ENCODE measurements at places on chromosomes 13 and 19.

DNA sequence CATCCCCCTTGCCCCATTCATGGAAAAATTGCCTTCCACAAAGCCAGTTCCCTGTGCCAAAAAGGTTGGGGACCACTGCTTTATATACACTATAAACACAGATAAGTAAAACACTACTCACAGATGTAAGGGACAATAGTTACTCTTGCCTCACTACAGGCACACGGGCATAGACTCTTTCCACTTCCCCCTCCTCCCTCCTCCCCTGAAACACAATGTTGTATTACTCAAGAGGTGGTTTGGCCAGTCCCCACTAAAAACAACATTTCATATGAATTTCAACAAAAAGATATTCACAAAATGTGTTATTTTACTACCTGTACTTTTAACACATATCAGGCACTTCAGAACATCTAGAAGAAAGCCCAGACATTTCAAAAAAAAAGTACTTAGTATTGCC, 45.1 kb downstream of the EPSTI1 start:
- DNase-seq, result no peak

GRCh38 chr19:51461723-51462161, 3.5 kb upstream of the SIGLEC8 start:
- no peak for DNase-seq

DNA sequence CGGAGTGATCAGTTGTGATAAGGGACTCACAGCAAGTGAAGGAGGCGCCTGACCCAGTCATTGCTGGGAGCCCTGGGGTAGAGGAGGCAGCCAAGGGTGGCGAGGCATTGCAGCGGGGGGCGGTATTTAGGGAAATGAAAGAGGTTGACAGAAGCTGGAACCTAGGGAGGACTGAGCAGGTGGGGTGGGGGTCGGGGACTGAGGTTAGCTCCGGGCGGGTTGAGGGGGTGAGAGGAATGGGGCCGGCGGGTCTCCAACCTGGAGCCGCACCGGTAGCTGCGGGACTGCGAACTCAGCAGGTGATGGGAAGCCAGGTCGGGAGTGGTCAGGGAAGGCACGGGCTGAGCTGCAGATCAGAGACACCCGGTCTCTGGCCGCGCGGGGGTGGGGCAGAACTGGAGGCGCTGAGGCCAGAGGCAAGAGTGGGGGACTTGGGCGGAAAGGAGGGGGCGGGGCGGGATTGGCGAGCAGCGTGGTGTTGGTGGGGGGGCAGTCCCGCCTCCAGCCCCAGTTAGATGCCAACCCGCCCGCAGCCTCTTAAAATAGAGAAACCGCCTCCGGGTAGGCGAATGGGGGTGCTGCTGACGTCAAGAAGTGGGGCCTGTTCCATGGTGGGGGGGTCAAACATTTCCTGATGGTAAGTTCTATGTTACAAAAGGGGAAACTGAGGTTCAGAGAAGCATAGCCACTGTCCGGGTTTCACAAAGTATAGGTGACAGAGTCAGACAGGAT, 1.5 kb downstream of the MAST3 start:
- DNase-seq, result no peak

DNA sequence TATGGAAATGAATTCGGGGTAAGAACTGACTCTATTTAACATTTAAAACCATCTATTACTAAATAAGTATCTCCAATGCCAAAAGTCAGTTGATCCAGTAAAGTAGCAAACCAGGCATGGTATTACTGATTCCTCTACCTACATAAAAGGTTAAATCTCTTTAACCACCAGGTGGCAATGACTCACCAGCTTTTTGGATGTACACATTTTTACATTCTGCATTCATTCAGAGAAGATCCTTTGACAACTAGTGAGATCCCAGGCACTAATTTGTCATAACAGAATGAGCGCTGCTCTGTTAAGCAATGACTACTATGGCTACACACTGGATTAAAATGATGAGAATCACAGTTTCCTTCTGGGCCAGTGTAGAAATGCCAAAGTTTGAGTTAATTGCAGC, 329.8 kb upstream of the GPC6 start:
- no peak for DNase-seq

GRCh38 chr19:6894313-6894712, 6.9 kb downstream of the ADGRE1 start:
- no peak for DNase-seq

- DNase-seq, result no peak
These were observed 531.7 kb downstream of the SLITRK1 start for GRCh38 chr13:83350569-83350968.

DNA sequence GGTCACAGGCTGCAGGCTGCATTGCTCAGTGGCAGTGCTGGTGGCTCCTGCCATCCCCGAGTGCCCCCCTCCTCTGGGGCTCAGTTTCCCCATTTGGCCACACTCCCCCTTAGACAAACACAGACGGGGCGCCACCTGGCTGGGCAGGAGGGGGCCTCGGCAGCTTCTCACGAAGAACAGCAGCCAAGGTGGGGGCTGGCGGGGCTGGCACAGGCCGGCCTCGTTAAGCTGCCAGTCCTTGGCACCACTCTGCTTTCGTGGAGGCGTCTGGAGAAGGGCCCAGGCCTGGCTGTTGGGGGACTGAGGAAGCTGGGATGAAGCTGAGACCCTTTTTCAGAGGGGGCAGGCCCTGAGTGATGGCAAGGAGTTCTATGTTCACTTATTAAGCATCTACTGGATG, 3.7 kb upstream of the ZNRF4 start:
- DNase-seq, result no peak

GRCh38 chr19:4083677-4084546, 17.2 kb upstream of the ZBTB7A start:
- no peak for DNase-seq

DNA sequence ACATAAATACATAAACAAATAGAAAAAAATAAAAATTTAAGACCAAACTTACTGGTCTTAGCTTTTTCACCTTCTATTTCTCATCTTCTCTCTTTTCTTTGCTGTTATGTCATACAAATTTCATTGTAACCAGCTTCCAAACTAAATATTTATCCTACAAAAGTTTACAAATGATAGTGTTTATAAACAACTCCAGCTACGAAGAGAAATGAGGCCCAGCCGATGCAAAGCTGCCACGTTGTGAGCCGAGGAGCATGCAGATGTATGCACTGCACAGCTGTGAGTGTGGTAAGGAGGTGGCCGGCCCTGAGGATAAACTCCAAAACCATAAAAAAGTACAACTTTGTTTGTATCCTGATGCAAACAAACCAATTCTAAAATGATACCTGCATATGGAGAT, 642.4 kb upstream of the SGCG start:
- no peak for DNase-seq

DNA sequence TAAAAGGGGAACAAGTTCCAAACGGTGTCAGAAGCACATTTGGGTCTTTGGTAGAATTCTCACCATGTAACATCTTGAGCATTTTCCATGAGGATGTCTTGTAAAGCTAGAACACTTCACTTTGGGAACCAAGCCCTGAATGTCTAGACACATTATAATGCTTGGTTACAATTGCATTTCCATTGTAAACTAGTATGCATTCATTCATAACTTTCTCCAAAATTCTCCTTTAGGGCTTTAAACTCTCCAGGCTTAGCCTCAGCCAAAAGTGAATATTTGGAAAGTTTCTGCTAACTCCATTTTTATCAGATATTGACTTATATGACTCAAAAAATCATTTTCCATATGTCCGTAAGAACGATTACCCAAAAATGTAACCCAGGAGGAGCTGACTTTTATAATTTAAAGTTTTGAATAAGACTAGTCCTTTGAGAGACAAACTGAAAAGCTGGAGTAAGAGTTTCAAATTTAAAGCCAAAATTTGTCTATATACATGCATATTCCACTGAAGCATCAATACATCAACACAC, 1170.4 kb downstream of the EFNB2 start:
- DNase-seq, result no peak

DNA sequence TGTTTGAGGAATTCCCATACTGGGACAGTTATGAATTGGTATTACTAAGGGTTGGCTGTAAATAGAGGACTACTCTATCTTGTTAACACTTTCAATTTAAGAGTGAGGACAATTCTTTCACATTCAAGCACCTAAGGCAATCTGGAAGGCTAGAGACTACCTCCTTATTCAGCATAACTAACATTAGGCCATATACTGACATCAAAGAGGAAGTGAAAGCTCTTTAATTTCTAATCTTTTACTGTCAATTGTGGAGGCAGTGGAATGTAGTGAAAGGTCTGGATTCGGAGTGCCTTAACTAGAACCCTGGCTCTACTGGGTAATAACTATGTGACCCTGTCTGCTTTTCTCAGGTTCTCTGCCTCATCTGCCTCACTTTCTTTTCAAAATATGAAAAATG, 134.0 kb downstream of the UFM1 start:
- no peak for DNase-seq

- no peak for DNase-seq
These were observed 83.6 kb upstream of the FARP1 start for GRCh38 chr13:98059276-98059675.

DNA sequence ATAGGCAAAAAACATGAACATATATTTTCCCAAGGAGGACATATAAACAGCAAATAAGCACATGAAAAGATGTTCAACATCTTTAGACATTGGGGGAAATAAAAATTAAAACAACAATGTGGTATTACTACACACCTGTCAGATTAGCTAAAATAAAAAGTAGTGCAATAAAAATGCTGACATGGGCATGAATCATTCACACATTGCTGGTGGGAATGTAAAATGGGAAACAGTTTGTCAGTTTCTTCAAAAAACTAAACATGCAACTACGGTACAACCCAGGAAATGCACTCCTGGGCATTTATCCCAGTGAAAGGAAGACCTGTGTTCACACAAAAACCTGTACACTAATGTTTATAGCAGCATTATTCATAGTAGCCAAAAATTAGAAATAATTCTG, 5.3 kb upstream of the SUCLA2 start:
- DNase-seq, result no peak

GRCh38 chr19:42130254-42130573, 2.0 kb downstream of the POU2F2 start:
- DNase-seq, result no peak

DNA sequence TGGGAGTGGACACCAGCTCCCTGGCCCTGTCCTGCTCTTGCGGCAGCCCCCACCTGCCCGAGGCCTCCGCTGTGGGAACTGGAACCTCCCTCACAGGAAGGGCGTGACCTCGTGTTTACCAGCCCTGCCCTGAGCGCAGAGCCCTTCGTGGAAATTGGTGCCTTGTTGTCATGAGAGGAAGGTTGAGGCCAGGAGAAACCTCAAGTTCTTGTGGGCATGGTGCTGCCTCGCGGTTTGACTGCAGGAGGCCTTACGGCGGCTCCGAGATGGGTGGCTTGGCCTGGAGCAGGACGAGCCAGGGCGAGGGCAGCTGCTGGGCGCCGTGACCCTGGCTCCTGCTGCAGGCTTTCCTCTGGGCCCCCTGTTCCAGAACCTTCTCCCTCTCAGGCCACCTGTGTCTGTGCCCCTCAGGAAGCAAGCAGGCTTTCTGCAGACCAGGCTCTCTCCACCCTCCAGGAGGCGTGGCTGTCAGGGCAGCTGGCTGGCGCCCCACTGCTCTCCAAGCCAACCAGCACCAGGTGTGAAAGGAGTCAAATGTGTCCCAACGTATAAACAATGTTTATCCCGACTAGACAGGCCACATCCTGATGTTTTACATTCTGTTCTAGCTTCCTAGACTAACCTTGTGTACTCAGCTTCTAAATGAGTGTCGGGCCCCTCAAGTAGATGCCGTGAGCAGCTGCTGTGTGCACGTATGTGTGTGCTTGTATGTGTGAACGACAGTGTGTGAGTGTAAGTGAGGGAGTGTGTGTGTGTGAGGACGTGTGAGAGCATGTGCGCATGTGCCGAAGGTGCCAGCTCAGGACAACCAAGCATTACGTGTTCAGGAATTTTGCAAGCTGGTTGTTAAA, 10.4 kb upstream of the RASA3 start:
- no peak for DNase-seq

DNA sequence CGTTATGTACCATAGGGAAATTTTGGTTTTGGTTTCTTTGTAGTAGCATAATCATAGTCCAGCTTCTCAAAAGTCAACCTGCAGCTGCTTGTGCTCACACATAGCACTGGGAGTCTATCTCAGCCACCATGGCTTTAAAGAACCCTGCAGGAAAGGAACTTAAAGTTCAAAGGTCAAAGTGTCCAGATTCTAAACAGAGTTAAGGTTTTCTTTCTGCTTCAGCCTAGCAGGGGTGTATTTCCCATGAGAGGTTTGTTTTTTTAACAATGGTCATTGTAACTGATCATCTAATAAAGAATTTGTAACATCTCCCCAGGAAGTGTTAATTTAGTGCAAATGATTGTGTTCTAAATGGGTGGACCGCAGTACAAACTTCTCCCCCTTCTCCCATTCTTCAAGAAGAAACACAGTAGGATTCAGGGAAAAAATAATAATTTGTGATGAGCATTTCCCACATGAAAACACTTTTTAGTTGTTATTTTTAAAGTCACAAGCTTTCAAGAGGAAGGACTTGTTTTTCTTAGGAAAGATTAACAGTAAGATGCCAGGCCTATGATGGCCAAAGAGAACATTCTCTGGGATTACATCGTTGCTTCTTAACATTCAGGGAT, 168.0 kb downstream of the EFNB2 start:
- no peak for DNase-seq

- no peak for DNase-seq
These were observed 697.8 kb downstream of the DACH1 start for GRCh38 chr13:71169180-71169579.

Data from heart right ventricle (tissue), 16 donors.